Naive B cell (primary cell): ENCODE measurements at places on chromosomes 13 and 19. TPM values are rescaled to one million over a fixed set of nuclear protein-coding genes. Genes with fewer than 3 reads are reported as not detected.

The MAMSTR gene
- polyA plus RNA-seq: 0.70 TPM

The FUT2 gene
- polyA plus RNA-seq: not detected

The ATP8A2 gene
- not detected for polyA plus RNA-seq

The DMPK gene
- 2.7 TPM for polyA plus RNA-seq

The CYP2A7 gene
- polyA plus RNA-seq: not detected

The EXOC3L2 gene
- not detected for polyA plus RNA-seq

The ANGPTL8 gene
- polyA plus RNA-seq: not detected

The ZNF667 gene
- polyA plus RNA-seq: 11.9 TPM

The MCF2L gene
- 2.1 TPM for polyA plus RNA-seq

The TSEN34 gene
- 33.7 TPM for polyA plus RNA-seq

The ZNF160 gene
- polyA plus RNA-seq: 23.0 TPM

The ACP7 gene
- not detected for polyA plus RNA-seq

The MATK gene
- polyA plus RNA-seq: 5.8 TPM

The KLK11 gene
- not detected for polyA plus RNA-seq

The C19orf73 gene
- 5.6 TPM for polyA plus RNA-seq

The MBD3L3 gene
- polyA plus RNA-seq: not detected

The TMPRSS9 gene
- not detected for polyA plus RNA-seq

The CAPN12 gene
- 25.4 TPM for polyA plus RNA-seq

The NCLN gene
- polyA plus RNA-seq: 23.2 TPM

The PPP1R13L gene
- not detected for polyA plus RNA-seq

The VSIG10L gene
- polyA plus RNA-seq: 0.84 TPM

The TEX101 gene
- not detected for polyA plus RNA-seq

The CGB1 gene
- not detected for polyA plus RNA-seq

The APLP1 gene
- not detected for polyA plus RNA-seq

The HSPB6 gene
- not detected for polyA plus RNA-seq

The KCNRG gene
- polyA plus RNA-seq: 0.79 TPM

The RASGRP4 gene
- 0.30 TPM for polyA plus RNA-seq

The OSCAR gene
- not detected for polyA plus RNA-seq

The TMEM238 gene
- polyA plus RNA-seq: 0.90 TPM

The PSPN gene
- polyA plus RNA-seq: 0.45 TPM

The KLK2 gene
- not detected for polyA plus RNA-seq

The PHF11 gene
- 84.6 TPM for polyA plus RNA-seq

The OR7A5 gene
- not detected for polyA plus RNA-seq

The LRRC25 gene
- polyA plus RNA-seq: 19.4 TPM

The VRK3 gene
- 121 TPM for polyA plus RNA-seq
